Activated CD4-positive, alpha-beta T cell treated with anti-CD3 and anti-CD28 coated beads, Interleukin-10, Interleukin-2, amounts not matched to agents 100 ng/mL and 50 ng/mL, durations not matched to agents 16 hours and 8 hours (primary cell): ENCODE measurements at places on chromosomes 2 and 18.

DNA sequence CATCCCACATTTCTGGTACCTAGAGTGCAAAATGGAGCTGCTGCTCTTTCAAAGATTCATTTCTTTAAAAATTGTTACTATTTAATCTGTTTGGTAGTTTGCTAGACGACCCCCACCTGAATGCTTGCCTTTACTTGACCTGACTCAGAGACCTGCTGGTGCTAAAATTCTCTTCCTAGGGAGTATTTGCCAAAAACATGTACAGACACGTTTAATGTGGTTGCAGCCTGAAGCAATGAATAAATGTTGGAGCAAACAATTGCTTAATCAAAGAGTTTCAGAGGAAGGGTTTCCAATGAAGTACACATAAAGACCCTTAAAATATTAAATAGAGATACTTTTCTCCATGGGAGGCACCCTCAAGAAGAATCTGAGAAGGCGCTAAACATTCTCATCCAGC is 734.4 kb downstream of the CBLN2 start:
- no peak for DNase-seq

DNA sequence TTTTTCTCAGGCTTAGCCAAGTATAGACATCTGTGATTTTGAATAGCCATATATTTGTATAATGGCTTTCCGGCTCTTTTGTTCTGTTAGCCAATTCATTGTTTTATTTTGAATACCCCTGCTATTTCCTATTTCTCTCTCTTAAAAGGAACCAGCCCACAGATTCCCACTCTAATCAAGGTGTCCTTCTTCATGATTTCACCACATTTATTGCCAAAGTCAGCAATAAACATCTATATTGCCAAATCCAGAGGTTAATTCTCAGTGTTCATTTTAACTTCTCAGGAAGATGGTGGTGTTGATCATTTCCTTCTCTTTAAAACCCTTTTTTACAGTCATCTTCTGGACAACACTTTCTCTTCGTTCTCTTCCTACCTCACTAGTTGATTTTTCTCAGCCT is 13.1 kb upstream of the ITPRID2 start:
- no peak for DNase-seq

DNA sequence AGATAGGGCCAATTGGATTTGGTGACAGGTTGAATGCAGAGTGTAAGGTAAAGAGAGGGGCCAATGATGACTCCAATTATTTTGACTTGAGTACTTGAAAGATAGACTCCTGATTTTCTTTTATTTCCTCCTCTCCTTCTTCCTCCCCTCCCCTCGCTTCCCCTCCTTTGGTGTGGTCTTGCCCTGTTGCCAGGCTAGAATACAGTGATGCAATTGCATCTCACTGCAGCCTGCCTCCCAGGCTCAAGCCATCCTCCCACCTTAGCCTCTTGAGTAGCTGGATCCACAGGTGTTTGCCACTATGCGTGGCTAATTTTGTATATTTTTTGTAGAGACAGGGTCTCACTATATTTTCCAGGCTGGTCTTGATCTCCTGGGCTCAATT is 2.3 kb downstream of the DGUOK start:
- no peak for DNase-seq

DNA sequence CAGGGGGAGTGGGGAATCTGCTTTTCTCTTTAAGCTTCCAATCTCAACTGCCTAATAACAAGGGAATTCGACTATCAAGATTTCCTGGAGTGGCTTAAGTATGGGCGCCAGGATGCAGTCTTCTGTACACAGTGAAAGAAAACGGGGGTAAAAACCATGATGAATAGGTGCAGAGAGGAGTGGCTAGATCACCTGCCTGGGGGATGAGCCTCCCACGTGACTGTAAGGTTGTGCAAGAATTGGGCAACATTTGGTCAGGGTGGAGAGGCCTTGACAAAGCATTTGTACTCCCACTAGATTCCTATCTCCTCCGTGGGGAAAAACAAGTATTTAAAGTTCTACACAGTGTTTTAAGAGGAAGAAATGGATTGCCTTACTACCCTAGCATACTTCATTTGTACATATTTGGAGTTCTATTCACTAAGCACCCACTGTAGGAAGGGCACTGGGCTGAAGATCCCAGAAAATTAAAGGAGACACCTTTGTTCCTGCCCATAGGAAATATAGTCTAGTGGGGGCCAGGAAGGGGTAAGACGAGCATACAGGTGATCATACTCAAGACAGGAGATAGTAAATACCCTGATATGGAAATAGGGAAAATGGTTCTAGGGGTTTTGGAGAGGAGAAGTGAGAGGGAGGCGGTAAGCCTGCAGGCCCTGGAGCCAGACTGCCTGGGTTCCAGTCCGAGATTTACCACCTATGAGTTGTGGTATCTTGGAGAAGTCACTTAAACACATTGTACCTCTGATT is 29.2 kb downstream of the EPAS1 start:
- no peak for DNase-seq

DNA sequence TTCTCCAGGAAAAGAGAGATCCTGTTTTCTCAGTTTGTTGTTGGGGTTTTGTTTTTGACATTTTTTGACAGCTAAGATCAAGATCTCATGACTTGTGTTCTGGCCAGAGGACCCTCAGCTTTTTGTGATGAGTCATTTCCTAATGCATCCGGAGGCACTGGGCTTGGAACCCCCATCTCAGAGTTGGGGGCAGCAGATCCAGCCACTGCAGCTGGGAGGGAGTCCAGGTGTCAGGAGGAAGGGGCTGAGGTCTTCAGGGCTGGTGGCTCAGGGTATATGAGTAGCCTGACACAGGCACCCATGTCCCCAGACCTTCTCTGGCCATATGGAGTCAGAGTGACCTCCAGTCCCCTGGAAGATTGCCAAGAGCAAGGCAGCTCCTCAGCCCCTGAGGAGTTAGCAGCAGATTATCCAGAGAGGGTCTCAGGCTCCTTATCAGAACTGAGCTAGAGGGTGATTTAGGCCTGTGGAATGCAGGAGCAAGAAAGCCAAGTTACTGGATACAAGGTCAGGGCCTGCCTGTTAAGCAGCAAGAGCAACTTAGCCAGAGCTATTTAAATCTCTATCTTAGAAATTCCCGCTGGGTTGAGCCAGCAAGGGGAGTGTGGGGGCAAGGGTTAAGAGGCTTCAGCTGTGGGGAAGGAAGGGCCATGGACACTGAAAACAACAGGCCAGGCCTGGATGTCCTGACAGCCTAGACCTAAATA is 62.4 kb downstream of the TANC1 start:
- DNase-seq = no peak

DNA sequence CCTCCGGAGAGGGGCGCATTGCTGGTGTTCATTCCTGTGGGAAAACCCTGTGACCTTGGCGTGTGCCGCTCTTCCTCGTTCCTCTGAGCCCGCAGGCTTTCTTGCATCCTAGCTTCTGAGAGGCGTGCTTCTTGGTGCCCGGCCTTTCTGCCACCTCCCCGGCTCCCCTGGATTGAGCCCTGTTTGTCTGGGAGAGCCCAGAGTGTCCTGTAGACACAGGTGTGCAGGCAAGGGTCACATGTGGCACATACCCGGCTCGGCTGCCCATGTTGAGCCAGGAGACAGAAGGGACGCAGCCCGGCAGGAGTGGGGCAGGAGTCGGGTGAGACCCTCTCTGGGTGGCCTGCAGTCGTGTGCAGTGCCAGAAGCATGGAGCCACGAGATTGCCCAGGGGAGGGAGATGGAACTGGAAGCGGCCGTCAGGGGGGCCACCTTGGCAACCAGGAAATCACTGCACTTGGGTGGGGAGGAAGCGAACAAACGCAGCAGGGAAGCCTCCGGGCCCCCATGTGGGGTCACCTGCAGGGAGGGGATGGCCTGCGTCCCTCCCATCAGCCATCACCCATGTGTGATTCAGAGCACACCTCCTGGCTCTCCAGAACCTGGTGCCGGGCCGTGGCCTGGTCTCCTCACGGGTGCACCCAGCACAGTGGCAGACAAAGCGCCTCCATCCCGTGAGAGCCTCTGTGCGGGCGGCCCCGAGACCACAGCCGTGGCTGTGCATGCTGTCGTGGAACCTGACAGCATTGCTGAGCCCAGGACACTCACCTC is 92.9 kb downstream of the SH3BP4 start:
- no peak for DNase-seq
